ENCODE measurements at places on chromosomes 11 and 22. TPM values are rescaled to one million over a fixed set of nuclear protein-coding genes. Genes with fewer than 3 reads are reported as not detected.
A peak's percentile ranks its signal among the peaks of the same experiment; 100 is the strongest.

GRCh38 chr11:109033627-109034338 lies 368.9 kb downstream of the DDX10 start:
- no peak for DNase-seq

GRCh38 chr11:1148752-1149180 lies 9.0 kb upstream of the MUC5AC start:
- DNase-seq: no peak

DNA sequence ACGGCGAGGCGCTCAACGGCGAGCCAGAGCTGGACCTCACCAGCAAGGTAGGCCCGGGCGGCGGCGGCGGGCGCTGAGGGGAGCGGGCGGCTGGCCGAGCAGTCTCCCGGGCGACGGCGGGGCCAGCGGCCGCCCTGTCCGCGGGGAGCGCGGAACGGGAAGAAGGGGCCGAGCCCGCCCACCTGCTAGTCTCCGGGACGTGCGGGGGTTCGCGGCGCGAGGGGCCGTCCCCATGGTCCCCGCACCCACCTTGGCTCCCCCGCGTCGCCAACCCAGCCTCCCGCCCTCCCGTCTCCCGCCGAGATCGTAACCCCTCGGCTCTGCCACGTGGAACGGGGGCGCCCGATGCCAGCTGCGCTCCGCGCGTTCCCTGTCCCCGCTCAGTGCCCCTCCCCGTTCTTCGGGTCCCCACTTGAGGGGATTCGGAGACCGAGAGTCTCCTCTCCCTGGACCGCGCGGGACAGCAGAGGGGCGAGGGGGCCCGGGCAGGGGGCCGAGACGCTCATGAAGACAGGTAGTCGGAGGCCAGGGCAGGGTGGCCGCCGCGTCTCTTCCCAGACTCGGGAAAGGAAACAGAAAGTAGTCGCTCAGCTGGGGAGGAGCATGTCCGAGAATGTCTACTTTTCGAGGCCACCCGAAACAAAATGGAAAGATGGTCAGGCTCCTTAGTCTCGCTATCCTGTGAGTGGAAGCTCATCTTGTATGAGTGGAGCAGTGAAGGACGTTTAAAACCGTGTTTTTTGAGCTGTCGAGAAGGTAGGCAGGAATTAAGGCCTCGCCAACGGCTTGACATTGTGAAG lies 557 bp downstream of the GTPBP1 start:
- peak; percentile 5 for DNase-seq

- DNase-seq: no peak
Measured at GRCh38 chr11:23413057-23413456, 552.8 kb upstream of the CCDC179 start.

DNA sequence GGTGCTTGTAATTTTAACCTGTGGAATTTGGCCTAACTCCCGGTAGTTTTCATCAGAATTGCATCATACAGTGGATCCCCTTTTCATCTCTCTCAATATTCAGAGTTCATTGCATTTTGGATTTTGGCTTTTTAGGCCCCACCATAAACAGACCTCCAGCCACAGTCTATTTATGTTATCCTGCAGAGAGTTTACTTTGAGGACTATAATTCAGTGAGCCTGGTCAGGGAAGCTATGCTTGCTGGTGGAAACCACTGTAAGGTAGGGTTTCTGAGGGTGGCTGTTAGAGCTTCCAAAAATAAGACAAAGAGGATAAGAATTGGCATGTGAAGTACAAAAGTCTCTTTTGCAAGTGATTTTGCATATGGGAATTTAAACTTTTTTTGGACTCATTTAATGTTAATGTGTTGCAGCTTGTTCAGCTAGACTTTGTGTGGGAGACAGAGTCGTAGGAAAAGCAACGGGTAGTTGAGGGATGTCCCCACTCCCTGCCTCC lies 34.8 kb upstream of the DDI1 start:
- DNase-seq: no peak

DNA sequence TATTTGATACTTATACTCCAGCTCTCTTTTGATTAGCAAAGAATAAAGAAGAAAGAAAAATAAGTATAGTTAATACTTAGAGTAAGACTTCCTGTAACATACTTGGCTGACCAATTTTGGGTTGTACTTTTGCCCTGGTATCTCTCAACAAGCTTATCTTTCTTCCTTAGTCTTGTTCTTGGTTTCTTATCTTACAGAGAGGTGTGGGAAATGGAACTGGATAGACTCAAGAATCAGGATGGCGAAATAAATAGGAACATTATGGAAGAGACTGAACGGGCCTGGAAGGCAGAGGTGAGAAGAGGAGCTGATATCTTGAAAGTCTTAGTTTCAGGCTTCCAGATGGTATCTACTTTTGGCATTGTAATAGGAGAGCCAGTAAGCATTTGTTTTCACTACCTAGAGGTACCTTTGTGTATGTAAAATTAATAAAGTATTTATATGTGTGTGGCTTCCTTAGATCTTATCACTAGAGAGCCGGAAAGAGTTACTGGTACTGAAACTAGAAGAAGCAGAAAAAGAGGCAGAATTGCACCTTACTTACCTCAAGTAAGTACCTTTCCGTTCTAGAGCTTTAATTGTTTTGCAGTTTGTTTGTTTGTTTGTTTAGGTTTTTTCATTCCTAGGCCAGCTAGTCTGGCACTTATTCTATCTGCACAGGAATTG lies 11.3 kb upstream of the BACE1-AS start:
- no peak for DNase-seq

DNA sequence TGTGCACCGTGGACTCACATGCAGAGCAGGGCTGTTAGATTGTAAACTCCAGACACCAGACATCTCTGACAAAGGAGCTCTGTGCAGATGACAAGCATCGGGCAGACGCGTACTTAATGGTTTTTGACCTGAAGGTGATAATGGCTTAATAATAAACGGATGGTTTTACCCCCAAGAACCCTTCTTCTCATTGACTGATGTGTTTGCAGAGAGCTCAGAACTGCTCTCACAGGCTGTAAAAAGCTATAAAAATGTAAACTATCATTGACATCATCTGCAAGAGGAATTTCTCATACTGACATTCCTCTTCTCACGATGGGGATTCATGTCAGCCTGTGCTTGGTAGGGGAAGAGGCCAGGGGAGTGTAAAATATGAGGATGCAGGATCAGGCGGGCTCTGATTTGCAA lies 8.6 kb upstream of the ARHGAP8 start:
- no peak for DNase-seq

DNA sequence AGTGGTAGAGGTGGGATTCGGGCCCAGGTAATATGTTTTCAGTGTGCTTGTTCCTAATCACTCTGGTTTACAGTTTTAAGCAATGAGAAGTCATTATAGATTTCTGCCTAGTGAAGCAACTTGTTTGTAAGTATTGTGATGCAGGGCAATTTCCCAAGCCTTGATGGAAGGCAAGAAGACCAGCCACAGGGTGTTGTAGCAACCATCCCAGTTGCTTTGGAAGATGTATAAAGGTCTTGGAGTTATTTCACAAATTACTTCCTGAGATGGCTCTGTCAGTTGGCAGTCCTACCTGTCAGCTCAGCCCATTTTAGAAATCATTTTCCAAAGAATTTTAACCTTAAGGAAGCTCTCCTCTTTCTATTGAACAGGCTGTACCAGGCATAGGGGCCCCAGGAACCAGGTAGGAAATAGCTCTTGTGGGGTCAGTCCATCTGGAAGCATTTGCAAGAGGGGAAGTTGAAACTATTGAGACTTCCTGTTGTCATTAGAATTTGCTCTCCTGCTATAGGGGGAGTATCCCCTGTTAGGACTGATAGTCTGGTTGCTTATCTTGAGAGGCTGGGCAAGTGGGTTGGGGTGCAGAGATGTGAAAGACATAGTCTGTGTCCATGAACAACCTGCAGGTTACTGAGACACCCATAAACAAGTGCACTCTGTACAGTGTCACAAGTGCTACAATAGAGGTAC lies 47.9 kb downstream of the STIM1 start:
- no peak for DNase-seq

Gene WNT7B
- 14.2 TPM for total RNA-seq

- no peak for DNase-seq
Measured at GRCh38 chr11:59418156-59418555, 8.1 kb downstream of the OR5A2 start.

GRCh38 chr11:83140691-83141455 lies 16.1 kb upstream of the PCF11 start:
- no peak for DNase-seq

- no peak for DNase-seq
Measured at GRCh38 chr11:9974375-9974774, 310.5 kb downstream of the SWAP70 start.

GRCh38 chr22:22390989-22391388 lies 117.6 kb downstream of the ZNF280B start:
- DNase-seq: no peak

GRCh38 chr11:58580311-58580710 lies 1.4 kb downstream of the ZFP91 start:
- no peak for DNase-seq

Gene IRAG1
- 6.1 TPM for total RNA-seq

GRCh38 chr11:114159320-114159719 lies 99.8 kb downstream of the ZBTB16 start:
- DNase-seq: no peak

Gene PGR
- not detected for total RNA-seq

GRCh38 chr11:72600557-72600956 lies 73.7 kb downstream of the PDE2A start:
- DNase-seq: no peak

DNA sequence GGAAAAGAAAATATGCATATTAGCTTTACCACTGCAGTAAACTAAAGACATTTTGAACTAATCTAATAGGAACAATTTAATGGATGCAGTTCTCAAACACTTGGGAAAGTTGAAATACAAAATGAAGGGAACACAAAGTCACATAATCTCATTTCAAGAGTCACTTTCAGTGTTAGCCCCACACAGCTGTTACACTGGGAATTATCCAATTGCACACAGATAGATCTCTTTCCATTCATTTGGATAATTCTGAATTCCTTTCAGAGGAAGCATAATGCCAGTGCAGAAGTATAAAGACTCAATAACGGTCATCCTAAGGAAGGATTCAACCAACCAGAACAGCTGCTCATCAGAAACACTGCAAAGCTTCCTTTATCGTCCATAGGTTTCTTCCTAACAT lies 173.3 kb downstream of the GRIA4 start:
- DNase-seq: no peak

Gene CATSPER1
- total RNA-seq: not detected

DNA sequence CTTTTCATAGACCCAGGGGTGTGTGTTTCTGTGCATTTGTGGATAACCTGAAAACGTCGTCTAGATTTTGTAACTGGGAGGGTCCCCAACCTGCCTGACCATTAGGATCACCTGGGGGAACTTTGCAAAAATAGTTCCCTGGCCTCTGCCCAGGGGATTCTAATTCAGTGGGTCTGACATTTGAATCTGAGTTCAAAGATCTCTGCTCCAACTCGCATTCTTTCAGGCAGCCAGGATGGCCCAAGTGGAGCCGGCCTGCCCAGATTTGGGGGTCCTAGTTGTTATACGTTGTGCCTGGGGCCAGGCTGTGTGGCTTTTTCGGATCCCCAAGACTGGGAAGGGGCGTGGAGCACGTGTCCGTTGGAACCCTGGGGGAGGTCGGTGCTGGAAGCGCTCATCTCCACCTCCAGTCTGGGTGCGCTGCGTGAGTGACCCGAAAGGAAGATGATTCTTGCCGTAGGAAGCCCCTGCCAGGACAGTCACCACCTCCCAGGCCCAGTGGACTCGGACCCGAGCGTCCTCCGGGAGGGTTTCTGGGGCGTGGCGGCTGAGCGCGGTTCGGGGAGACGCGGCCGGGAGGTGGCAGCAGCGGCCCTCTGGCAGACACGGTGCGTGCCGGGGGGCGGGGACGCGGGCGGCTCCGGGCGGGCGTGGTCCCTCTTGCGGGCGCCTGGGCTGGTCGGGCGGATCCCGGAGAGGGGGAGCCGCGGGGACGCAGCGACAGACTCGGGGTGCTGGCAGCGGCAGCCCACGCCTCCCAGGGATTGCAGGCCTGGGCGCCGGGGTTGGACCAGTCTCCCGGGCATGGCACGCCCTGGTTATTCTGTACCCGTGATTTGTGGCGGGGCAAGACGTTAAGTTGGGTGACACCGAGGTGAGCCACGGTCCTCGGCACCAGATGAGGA lies 29.2 kb upstream of the PLET1 start:
- DNase-seq: peak; percentile 80

DNA sequence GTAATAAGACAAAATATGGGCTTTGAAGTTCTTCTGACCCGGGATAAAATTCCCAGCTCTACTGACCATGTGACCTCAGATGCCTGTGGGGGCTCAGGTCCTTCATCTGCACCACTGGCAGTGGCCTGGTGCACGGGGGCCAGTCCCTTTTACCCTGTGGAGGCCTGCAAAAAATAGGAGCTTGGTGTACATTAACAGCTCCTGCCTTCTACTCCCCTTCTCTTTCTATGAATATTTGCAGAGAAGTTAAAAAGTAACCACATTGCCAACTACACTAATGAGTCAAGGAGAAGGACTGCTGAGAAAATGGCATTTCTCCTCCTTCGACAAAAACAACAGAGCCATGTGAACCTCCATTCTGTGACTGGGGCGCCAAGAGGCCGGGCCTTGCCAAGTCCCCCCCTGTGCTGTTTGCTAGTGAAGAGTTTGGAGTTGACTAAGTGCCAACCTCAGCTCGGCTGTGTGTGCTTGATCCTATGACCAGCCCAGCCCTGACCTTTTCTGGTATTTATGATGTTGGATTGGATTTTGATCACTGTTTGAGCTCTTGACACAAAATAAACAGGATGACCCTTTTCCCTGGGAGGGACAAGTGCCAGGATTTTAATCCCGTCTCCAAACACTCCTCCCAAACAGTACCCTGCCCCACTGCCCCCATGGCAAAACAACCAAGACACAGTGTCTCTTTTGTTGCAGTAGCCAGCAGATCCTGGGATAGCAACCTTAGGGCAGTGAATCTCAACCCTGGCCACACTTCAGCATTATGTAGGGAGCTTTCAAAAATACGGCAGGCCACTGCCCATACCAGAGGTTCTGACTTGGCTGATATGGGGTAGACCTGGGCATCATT lies 380.1 kb downstream of the LARGE1 start:
- DNase-seq: no peak

GRCh38 chr11:71329786-71330185 lies 77.4 kb upstream of the SHANK2 start:
- no peak for DNase-seq

DNA sequence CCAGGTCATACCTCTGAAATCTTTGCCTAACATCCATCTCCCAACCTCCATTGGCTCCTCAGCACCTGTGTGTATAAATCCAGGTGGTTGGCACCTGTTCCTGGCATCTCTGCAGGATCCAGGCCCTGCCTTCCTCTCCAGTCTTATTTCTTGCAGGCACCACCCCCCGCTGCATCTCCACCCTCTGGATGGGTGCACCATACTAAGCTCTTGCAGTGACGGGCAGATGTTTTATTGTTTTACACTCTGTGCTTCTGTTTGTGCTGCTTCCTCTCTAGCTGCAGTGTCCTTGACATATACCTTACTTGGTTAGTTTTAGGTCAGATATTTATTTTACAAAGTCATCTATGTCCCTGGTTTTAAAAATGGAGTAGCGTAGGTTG lies 102.6 kb downstream of the TBC1D22A start:
- no peak for DNase-seq

GRCh38 chr11:13668957-13669521 lies 571 bp downstream of the FAR1 start:
- DNase-seq: peak; percentile 19

Gene SCUBE2
- 7.5 TPM for total RNA-seq

Gene ANO1
- not detected for total RNA-seq

GRCh38 chr11:131328843-131329242 lies 41.6 kb upstream of the NTM start:
- DNase-seq: no peak

- no peak for DNase-seq
Measured at GRCh38 chr11:106998916-106999188, 19.4 kb downstream of the GUCY1A2 start.
